ENCODE measurements at places on chromosomes 1 and 21.

- no peak for DNase-seq
Observed at GRCh38 chr1:53639996-53640700, 98.8 kb downstream of the GLIS1 start.

DNA sequence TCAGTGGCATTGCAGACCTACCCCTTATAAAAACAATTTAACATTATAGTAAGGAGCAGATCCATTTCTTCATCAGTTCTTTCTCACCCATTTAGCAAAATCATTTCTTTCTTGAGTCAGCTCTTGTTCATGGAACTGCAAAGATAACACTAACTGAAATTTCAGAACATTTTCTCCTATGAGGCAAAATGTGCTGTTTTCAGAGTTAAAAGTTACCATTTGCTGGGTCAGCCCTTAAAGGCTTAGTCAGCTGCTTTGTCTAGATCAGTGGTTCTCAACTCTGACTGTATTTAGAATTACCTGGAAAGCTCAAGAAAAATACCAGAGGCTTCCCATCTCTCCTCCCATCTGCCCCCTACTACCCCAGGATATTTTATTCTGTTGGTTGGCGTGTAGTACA lies 12.2 kb downstream of the METTL13 start:
- DNase-seq = no peak

DNA sequence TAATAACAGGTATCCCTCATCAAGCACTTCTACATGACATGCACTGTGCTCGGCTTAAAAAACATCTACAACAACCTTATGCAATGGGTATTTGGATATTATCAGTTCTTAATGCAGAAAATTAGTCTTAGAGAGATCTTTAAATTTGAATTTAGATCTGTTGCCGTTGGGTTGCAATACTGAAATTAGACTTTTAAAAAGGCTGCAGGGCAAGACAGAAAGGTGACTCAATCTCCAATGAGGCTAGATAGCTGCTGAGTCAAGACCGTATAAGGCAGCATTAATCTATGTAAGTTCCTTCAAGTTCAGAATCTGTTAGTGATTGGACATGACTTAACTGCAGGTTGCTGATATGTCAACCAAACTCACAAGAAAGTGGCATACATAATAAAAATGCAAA lies 37.3 kb downstream of the OLFM3 start:
- no peak for DNase-seq

- no peak for DNase-seq
Observed at GRCh38 chr1:232511172-232511571, 118.8 kb downstream of the SIPA1L2 start.

DNA sequence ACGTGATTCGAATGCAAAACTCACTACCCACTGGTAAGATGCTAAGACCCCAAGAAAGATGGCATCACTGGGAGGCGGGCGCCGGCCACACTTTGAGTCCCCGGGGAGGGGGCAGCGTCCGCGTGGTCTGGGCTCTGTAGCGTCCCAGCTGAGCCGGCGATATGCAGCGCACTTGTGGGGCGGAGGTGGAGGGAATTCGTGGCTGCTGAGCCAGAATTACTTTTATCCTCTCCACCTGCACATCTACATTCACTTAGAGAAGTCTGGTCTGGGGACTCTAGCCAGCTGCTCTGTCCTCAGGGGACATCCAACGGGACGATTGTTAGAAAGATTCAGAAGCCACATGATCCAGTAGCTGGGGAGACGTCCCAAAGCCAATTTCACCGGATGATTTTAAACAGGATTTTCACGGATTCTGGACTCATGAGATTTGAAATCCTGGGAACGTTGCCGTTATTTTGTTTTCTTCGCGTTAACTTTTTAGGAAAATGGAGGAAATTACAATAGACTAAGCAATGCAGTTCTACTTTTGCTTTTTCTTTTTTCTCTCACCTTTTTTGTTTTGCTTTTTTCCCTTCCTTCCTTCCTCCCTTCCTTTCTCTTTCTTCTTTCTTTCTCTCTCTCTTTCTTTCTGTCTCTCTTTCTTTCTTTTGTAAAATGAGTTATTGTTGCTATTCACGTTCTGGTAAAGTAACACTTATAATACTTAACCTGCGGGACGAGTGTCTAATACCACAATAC lies 1.3 kb downstream of the JAM2 start:
- no peak for DNase-seq

GRCh38 chr1:208004851-208005250 lies 93.9 kb upstream of the CD34 start:
- DNase-seq = no peak

DNA sequence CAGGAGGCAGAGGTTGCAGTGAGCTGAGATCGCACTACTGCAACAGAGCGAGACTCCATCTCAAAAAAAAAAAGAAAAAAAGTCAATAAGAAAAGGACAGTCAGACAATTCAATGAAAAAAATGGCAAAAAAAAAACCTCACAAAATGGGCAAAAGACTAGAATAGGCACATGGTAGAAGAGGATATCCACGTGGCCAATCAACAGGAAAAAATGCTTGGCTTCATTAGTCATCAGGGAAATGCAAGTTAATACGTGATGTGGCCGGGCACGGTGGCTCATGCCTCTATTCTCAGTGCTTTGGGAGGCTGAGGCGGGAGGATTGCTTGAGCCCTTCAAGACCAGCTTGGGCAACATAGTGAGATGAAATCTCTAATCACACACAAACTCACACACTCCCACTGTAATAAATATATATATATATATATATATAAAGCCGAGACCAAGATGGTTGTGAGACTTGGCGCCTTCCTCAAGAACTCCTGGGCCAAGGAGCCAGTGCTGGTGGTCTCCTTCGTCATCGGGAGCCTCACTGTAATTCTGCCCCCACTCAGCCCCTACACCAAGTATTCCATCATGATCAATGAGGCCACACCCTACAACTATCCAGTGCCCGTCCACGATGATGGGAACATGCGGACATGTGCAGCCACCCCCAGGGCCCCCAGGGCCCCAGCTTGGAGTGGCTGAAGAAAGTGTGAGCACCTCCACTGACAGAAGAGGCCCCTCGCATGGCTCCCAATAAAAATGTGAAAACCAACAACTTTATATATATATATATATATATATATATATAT lies 22.9 kb upstream of the LEFTY2 start:
- DNase-seq = no peak

GRCh38 chr1:58999676-59000075 lies 215.8 kb upstream of the JUN start:
- DNase-seq = no peak

DNA sequence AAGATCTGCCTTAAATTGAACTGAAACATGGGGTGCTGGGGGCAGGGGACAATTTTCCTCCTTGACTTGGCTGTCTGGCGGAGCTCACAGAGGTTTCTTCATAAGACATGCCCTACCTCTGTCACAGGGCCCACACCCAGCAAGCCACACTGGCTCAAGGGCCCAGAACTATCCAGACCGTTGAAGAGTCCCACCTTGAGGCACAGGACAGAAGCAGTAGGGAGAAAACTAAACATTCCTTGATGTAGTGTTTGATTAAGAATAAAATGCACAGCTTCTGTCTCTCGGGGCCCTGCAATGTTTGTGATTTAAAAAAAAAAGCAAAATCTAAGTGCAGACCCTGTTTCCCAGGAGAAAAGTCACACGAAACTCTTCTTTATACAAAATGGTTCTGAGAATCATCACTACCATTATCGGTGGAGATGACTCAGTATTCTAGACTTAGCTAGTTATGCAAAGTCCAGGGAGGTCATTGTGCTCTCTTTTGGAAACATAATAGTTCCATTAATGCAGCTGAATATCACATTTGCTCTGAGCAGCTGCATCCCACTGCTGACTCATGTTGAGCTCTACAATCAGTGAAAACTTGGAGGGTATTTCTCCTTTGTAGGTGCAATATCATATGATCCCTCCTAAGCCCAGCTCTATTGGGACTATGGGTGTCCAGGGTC lies 53.6 kb upstream of the DIRAS3 start:
- DNase-seq = no peak

DNA sequence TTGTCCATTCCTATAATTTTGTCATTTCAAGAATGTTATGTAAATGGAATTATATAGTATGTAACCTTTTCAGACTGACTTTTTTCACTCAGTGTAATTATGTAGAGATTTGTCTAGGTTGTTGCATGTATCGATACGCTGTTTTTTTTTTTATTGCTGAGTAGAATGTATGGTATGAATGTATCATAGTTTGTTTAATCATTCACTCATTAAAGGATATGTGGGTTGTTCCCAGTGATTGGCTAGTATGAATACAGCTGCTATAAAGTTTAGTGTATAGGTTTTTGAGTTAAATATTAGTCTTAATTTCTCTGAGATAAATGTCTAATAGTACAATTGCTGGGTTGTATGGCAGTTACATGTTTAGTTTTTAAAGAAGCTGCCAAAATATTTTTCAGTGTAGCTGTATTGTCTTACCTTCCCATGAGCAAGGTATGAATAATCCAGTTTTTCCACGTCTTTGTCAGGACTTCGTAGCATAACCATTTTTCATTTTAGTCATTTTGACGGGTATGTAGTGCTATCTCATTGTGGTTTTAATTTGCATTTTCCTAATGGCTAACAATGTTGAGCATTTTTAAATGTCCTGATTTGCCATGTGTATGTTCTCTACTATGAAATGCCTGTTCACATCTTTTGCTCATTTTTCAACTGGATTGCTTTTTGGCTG lies 22.4 kb downstream of the CASQ2 start:
- DNase-seq = no peak

GRCh38 chr1:111517469-111518225 lies 14.2 kb upstream of the ADORA3 start:
- no peak for DNase-seq

DNA sequence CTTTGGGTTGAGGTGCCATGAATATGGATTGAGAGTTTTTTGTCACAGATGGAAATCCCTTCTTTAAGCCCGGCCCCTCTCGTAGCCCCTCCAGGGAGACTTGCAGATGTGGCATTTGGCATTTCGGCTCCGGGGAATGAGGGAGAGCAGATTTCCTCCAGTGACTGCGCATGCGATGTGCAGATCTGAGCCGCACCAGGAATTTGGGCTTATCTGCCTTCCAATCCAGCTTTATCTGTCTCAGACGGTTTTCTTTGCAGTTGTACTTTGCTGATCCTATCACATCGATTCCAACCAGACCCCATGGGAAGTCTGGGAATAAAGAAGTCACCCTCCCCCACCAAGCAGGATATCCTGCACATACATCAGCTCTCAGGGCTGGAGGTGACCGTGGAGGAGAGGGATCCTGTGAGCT lies 11.7 kb downstream of the KIF26B start:
- no peak for DNase-seq

DNA sequence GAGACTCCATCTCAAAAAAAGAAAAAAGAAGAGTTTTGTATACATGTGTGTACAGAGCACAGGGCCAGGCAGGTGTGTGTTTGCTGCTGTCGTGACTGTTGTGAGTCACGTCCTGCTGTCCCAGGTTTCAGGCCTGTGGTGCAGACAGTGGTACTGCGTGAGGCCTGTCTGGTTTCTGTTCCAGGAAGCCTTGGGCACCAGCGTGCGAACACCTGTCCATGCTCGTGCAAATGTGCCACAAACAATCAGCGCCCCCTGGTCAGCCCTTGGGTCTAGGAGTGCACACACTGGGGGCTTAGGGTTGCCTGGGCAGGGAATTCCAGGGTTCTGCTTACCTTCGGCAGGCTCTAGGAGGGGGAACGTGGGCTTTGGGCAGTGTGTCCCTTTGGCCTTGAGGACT lies 16.9 kb downstream of the GPR157 start:
- DNase-seq = no peak

DNA sequence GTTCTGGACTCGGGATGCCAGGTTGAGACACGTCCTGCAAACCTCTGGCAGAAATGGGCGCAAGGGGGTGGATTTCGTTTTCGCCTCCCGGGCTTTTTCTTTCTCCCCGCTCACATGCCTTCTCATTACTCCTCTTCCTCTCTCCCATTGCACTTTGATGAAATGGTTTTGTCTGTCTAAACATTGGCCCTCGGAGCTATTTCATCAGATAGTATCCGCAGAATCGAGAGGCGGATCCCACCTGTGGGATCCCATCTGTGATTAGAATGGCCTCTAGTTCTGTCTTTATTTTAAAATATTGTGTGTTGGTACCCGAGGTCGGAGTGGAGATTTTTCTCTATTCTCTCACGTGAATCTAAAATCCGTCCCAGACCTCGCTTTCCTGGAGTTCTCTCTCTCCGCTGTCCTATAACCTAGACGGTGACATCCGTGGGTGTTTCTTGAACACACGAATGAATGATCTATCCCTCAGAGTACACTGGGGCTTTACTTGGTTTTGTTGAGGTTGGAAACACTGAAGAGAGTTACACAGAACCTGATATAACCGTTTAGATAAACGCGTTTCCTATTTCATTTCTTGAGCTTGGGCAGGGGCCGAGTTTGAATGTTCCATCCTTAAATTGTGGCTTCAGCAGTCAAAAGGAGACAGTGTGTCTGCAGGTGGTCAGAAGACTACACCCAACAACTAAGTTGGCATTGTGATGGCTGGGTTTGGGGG lies 2.0 kb downstream of the EDARADD start:
- DNase-seq = no peak

All from activated CD8-positive, alpha-beta memory T cell treated with anti-CD3 and anti-CD28 coated beads for 4 hours (primary cell).